ENCODE measurements at places on chromosomes 7 and 10. TPM values are rescaled to one million over a fixed set of nuclear protein-coding genes. Genes with fewer than 3 reads are reported as not detected.
A peak's percentile ranks its signal among the peaks of the same experiment; 100 is the strongest.

Gene CYP3A7
- not detected for total RNA-seq

GRCh38 chr10:14126697-14127440 lies 203.9 kb downstream of the FRMD4A start:
- no peak overlapping the region for H3K4me3 ChIP-seq
- peaks cover 5% of the 10 kb centered on the region for H3K4me1 ChIP-seq
- no peaks in the 10 kb centered on the region for H3K27me3 ChIP-seq
- H3K36me3 ChIP-seq: no peaks in the 10 kb centered on the region

DNA sequence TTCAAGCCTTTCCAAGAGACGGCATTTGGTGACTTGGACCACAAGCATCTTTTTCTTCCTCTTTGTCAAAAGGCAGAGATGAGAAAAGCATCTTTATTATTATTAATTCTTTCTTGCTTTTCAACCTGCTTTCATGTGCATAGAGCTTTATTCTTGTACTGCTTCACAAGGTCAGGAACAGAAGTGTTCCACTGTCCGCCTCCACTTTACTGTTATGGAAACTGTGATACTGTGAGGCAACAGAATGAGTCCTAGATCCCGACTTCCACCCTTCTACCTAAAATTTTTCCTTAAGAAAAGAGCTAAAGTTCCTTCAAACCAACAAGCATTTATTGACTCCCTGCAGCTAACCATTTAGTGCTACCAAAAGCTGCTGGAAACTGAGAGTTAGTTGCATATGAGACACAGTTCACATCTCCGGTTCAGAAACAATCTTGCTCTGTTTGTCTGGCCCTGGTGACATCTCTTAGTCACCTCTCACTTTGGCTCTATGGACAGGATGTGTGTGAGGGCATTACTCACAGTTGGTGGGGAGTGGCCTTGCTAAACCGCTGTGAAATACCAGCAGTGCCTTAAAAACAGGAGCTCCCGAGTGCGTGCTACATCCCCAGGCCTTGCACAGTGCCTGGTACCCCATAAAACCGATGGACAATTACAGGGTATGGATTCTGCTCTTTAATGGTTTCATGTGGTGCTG lies 77.1 kb upstream of the TRIL start:
- no peak for DNase-seq
- no peaks in the 10 kb centered on the region for H3K27me3 ChIP-seq
- H3K4me1 ChIP-seq: peaks cover 17% of the 10 kb centered on the region

- H3K4me3 ChIP-seq: peak overlapping the region; percentile 20
- no peaks in the 10 kb centered on the region for H3K36me3 ChIP-seq
- H3K4me1 ChIP-seq: peaks cover 36% of the 10 kb centered on the region
- DNase-seq: no peak
These were observed 78.8 kb downstream of the CELF2 start for GRCh38 chr10:11096422-11096821.

Data from GM23338 (cell line).